Activated CD4-positive, alpha-beta T cell treated with anti-CD3 and anti-CD28 coated beads, Interleukin-10, Interleukin-2, amounts not matched to agents 100 ng/mL and 50 ng/mL, durations not matched to agents 16 hours and 8 hours (primary cell): ENCODE measurements at places on chromosomes 3 and 15.

DNA sequence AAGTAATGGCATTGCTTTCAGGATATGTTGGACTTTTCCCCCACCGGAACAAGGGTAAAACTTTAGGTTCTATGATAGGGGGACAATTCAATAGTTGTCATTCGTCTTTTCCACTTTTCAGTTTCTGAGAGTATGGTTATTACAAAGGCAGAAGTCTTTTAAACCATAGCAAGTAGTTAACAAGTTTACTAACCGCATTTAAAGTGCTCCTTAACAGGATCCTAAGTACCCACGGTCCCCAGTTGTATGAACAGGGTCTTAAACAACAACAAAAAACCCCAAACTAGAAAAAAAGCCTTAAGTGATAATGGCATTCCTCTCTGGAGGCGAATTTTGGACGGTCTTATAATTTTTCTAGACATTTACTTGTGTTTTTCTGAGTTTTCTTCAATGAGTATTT is 831 bp downstream of the IFT57 start:
- no peak for DNase-seq

GRCh38 chr3:9253327-9253726 is 3.9 kb upstream of the SRGAP3 start:
- no peak for DNase-seq

- no peak for DNase-seq
Observed at GRCh38 chr3:178969004-178969700, 102.5 kb downstream of the ZMAT3 start.

- DNase-seq: no peak
Observed at GRCh38 chr15:28903555-28903954, 17.8 kb downstream of the APBA2 start.

DNA sequence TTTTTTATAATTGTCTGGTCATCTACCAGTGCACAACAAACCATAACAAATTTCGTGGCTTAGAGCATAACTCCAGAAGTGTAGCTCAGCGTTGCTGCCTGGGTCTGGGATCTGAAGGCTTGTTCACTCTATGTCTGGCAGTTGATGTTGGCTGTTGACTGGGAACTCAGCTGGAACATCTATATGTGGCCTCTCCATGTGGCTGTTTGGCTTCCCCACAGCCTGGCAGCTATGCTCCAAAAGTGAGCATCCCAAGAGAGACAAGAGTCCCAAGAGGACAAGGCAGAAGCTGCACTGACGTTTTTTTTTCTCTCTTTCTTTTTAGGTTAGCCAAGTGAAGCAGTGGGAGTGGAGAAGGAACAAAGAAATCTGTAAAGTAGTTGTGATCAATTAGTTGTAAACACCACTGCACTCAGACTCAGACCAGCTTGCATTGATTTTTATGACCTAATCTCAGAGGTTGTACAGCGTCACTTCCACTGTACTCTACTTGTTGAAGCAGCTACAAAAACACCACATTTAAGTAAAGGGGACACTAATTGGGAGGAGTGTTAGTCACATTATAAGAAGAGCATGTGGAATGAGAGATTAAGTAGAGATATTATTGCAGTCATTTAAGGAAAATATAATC is 2.5 kb upstream of the GPR176 start:
- DNase-seq: no peak

DNA sequence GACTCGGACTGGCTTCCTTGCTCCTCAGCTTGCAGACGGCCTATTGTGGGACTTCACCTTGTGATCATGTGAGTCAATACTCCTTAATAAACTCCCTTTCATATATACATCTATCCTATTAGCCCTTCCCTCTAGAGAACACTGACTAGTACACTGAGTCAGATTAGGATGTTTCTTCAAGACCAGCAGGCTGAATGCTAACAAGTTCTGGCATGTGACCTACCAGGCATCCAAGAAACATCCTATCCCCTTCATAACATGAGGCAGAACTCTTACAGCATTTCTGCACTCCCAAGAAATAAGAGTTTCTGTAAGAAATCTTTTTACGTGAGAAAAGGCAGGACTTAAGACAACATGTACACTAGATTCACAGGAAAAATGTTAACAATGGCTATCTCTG is 9.3 kb downstream of the CFAP92 start:
- DNase-seq: no peak

GRCh38 chr3:146496251-146496650 is 26.9 kb upstream of the PLSCR2 start:
- no peak for DNase-seq

DNA sequence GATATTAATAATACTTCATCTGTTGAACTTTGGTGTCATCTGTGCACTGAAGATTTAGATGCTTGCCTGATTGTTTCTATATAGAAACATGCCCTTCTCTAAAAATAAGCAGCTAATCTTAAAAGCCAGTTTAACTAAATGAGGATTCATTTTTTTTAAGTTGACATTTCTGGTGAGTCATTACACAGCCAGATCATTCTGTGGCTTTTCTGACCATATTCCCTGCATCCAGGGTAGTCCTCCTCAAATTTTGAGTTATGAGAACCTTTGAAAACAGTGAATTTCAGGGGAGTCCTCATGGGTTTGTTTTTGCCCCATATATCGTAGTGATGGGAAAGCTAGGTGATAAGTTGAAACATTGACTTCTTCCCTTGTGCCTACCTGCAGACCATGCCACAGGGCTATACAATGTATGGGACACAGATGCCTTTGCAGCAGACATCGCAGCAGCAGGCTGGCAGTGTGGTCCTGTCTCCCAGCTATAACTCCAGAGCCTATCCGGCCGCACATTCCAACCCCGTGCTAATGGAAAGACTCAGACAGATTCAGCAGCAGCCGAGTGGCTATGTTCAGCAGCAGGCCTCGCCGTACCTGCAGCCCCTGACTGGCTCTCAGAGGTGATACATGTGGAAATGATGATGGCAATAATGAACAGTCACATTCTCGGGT is 26.5 kb upstream of the P2RY12 start:
- no peak for DNase-seq

DNA sequence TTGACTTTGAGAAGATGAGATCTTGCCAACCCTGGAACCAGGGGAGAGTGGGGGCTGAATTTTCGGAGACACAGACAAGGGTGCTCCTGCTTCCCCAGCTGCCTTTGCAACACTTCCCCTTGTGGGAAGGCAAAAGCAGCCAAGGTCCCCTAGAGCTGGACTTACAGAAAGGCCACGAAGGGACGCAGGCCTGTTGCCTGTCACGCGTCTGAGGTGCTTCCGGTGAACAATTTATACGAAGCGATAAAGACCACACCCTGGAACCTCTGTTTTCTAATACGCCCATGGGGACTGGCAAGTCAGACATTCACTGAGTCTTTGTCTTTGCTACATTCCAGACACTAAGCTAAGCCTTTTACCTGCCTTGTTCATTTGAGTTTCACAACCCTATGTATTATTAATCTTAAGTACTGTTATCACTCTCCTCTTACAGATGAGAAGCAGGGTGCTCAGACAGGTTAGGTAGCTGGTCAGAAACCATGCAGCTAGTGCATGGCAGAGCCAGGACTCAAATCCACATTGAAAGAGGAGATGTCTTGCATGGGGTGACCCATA is 13.2 kb downstream of the MEGF11 start:
- no peak for DNase-seq

GRCh38 chr15:57589754-57590153 is 1.9 kb upstream of the MYZAP start:
- DNase-seq: no peak

DNA sequence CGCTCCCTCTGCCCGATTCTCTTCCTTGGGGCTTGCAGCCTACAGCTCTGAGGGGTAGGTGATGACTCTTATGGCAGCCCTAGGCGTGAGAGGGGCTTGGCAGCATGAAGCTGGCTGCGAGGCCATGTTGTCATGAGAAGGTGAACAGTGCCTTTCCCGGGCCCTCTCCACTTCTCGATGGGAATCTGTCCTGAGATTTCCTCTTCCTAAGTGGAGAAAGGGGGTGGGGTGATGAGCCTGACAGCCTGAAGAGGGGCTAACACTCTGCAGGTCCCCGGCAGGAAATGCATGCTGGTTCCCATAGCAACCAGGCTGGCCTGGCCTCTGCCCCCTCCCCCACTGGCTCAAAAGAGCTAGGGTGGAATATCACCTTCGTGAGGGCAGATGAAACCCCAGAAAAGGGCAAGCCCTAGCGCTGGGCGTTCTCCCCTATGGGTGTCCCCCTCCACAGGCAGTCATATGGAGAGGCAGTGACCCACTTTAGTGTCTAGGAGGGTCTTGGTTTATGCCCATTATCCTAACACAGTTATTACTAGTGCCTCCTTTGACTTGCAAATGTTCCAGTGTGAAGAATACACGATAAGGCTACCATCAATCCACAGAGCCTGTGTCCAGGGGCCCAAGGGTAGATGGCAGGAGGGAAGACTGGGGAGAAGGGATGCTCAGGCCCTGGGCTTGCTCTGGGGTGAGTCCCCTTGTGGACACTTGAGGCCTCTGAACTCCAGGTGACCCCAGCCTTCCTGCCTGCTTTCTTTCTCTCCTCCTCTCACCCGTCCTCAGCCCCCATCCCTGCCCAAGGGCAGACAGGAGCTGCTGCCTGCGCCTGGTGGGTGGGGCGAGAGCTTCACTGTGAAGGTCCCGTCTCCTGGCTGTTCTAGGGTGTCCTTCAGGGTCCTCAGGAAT is 13.2 kb downstream of the EPHB3 start:
- DNase-seq: no peak

GRCh38 chr3:180401226-180401625 is 200.7 kb upstream of the TTC14 start:
- DNase-seq: no peak

GRCh38 chr3:141091426-141091825 is 40.3 kb downstream of the SPSB4 start:
- no peak for DNase-seq

DNA sequence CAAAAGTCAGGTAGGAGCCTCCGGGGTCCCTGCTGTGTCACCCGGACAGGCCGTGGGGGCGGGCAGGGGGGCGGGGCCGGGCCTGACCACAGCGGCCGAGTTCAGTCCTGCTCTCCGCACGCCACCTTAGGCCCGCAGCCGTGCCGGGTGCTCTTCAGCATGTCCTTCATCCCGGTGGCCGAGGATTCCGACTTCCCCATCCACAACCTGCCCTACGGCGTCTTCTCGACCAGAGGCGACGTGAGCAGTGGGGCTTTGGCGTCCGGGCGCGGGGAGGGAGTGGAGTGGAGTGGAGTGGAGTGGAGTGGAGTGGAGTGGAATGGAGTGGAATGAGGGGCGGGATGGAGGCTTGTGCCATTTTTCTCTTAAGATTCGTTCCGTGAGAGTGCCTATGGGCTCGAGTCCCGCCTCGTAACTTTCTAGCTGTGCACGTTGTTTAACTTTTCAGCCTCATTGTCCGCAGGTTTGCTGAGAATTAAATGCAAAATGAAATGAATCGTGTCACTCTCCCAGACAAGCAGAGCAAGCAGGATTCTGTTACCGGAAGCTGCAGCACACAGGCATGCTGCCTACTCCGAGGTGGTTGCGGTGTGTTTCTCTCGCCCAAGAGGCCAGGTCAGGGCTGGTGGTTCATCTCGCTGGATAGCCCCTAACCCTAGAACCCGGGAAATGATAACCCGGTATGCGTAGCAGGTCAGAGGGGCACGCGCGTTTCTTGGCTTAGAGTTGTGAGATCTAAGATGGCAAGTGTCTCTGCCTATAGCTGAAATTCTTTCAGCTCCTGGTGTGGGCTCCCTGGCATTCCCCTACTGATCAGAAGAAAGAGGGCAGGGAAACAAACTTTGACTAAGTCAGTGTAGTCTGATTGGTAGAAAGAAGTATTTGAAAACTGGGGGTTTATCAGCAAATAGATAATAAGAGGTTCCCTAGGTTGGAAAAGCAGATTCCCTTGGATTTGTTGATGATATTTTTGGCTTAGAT is at the start of gene FAH:
Gene FAH (plus strand): TSS at position 104 of the 981 bp plus-strand sequence. CDS start 56 bp downstream, at position 160.
- DNase-seq: peak; percentile 71

GRCh38 chr15:80611543-80612080 is 83.5 kb upstream of the ABHD17C start:
- DNase-seq: no peak

DNA sequence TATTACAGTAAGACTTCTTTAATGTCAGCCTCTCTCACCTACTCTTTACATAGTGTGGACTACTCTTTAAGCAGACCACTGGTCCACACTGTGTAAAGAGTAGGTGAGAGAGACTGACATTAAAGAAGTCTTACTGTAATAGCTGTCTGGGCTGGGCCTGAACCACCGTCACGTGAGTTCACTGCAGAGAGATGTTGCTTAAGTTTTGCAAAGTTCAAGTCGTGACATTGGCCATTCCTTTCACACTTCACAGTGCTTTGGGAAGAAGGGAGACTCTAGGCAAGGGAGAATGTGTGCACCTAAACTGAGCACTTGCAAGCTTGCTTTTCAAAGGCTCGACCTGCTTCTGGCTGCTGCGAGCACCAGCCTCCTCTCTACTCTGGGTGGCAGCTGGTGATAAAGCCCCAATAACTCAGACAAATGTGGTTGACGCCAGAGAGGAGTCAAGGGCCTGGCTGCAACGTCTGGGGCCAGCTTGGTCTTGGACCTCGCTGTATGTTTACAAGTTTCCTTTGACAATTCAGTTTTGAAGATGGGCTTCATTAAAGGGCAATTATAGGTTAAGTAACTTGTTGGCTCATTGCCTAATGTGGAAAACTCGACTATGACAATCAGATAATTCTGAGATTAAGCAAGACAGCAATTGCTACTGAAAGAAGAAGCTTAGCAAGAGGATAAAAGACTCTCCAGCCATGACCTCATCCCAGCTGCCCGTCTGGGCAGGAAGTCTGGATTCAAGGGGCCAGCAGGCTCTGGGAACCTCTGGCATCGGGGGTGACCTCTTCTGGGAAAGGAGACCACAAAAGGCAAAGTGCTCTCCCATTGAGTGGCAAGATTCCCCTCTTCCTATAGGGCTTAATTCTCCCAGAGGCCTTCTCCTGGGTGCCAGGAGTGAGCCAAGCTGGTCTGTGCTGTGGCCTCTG is 242.1 kb upstream of the TLE3 start:
- DNase-seq: no peak

DNA sequence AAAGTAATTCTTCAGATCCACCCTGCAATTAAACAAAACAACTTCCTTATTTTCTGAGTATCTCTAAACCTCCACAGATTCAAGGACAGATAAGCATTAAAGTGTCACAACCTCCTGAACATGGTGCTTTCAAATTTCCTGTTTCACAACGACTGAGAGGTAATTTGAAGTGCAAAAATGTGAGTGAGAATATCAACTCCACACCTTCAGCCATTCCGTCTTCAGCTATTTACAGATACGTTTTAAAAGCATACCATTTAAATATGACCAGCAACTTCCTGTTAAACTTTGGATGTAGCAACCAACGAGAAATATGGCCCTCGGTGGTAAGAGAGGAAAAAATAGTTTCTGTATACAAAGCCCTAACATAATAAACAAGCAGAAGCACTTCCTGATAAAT is 32.1 kb upstream of the PCSK6 start:
- DNase-seq: no peak

- no peak for DNase-seq
Observed at GRCh38 chr3:197368821-197369220, 70.4 kb upstream of the DLG1 start.
